HCEC 1CT (cell line): ENCODE measurements at places on chromosomes 13 and 19.

DNA sequence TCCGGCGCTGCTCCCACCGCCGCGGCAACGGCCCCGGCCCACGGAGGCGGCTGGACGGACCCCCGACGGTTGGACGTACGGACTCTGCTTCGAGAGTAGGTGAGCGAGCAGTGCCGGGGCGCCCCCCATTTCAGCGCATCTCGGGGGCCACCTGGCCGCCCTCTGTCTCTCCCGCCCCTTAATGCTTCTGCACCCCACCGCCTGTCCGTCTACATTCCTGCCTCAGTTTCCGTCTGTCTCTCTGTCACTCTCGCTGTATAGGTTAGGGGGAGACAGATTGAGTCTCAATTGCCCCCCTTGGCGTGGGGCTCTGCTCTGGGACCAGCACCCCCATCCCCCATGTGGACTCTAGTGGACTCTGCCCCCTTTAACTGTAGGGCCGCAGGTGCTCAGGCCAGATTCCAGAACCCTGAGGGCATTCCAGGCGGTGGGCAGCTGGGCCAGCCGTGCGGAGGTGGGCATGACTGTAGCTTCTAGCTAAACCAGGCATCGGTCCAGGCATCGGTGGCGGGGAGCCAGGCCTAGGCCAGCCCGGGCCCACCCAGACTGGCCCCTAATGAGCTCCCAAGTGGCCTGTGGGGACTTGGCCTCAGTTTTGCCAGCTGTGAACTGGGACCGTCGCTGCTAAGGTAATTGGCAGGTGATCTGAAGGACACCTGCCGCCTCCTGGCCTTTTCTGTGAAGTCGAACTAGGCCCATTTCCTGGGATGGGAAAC is 373 bp downstream of the TNFAIP8L1 start:
- DNase-seq, result no peak

GRCh38 chr13:71213252-71213821 is 653.7 kb downstream of the DACH1 start:
- DNase-seq, result no peak

DNA sequence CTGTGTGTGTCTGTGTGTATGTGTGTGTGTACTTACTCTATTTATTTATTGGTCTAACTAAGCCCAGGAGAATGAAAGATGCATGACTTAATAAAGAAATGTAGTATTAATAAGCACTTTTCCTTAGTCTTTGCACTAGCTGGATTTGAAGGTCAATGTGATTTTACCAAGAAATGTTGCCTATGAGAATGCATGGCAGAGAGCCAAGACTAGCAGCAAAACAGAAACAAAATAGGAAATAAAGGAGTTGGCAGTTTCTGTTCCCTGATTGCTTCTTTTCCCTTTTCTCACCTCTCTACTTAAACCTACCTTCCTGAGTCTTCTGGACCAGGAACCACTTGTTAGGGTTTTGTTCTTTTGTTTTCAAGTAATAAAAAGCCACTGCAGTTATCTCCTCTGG is 286.1 kb downstream of the KCTD12 start:
- DNase-seq, result no peak

DNA sequence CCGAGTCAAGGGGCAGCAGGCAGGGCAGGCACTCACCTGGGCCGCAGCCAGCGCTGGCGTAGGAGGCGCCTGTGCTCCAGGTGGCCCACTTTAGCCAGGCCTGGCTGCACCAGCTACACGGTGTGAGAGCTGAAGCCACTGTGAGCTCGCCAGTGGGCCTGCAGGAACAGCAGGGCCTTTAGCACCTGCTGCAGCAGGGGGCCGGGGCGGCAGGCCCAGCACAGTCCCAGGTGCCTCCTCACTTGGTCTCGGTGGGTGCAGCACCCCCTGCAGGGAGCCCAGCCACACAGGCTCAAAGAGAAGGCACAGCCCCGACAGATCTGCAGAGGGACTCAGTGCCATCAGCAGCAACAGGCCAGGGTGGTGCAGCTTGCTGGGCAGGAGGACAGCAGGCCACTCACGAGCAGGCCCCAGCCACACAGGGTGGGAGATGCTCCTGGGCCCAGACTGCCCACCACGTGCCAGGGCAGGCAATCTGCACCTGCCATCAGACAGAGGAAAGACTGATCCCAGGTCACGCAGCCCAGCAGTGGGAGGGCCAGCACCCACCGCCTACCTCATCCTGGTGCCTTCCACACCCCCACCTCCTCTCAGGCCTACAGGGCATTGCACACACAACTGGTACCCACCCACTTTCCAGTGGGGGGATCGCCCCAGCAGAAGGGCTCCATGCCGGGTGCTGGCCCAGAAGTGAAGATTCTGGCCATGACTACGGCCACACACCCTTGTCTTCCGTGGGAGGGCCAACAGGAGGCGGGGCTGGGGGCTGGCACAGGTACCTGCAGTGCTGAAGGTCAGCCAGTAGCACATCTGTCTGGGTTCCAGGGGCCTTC is 15.8 kb downstream of the ARHGAP33 start:
- DNase-seq, result no peak

GRCh38 chr19:3284759-3285646 is 60.5 kb downstream of the CELF5 start:
- DNase-seq, result peak; percentile 18

- no peak for DNase-seq
Measured at GRCh38 chr19:16258440-16258903, 60.8 kb downstream of the AP1M1 start.

- DNase-seq, result no peak
Measured at GRCh38 chr19:14370169-14370939, 10.9 kb upstream of the ADGRE5 start.

DNA sequence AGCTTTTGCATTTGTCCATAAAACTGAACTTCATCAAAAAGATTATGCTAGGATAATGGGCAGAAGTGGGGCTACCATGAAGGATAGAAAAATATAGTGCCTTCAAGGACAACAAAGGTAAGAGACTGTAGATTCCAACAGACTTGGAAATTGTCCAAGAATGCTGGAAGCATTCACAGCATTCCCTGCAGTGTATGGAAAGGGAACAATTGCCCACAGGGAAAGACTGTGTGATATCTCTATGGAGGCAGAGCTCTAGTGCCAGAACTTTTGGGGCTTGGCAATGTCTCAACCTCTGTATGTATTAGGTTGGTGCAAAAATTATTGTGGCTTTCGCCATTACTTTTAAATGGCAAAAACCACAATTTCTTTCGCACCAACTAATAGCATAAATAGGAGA is 1598.8 kb upstream of the MIR17HG start:
- no peak for DNase-seq

DNA sequence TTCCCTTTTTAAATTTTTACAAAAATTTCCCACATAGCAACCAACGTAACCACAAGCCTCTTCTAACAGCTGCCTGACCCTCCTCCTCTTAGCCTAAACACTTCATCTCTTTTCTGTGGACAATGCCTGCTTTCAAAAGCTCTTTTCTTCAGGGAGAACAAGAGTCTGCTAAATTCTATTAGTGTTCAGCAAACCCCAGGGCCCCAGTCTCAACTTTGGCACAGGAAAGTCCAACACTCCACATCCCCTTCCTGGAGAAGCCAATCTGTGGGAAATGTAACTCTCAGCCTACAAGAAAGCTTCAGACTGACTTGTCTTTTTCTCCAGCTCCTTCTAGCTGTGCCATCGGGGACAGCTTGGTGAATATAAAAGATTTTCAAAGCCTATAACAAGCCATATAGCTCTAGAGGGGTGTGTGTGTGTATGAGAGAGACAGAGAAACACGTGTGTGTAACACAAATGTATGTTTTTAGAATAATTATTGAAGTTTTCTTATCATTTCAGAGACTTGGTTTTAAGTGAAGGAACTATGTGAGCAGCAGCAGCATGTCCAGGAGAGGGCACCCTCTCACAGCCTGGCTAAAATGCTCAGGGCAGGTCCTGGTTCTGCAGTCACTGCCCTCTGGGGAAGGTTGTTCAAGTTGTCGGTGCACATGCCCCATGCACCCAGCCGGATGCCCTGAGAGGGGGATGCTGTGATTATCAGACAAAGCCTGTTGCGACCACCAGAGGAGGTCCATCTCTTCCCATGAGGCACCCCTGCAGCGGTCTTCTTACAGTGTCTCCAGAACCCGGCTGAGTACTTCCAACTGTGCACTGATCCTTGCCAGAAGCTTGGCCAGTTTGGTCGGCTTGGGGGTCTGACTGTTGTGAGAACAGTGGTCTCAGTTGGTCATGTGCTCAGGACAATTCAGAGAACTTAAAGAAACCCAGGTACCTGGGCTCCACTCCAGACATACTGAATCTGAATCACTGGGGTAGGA is 34.4 kb downstream of the CCDC70 start:
- peak; percentile 34 for DNase-seq

- DNase-seq, result peak; percentile 74
Measured at GRCh38 chr19:10019246-10019645, 6.0 kb downstream of the RDH8 start.

- DNase-seq, result no peak
Measured at GRCh38 chr13:112056284-112056727, 10.6 kb upstream of the SOX1 start.

- no peak for DNase-seq
Measured at GRCh38 chr19:52992109-52993004, 21.4 kb upstream of the ERVV-1 start.

DNA sequence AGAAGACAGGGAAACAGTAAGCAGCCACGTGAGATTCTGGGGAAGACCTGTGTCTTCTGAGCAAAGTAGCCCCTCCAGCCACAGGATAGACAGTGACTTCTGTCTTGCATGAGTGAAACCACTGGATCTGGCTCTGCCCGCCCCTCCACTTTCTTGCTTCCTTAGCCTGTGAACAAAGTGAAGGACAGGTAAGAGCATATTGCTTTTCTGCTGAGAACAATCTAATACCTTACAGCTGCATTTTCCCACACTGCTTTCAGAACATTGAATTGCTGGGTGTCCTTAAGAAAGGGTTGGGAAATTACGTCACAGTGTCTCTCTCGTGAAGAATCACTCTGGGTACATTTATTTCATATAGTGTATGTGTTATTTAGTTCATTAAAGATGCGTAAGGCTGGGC is 11.1 kb downstream of the SLC25A15 start:
- DNase-seq, result no peak

DNA sequence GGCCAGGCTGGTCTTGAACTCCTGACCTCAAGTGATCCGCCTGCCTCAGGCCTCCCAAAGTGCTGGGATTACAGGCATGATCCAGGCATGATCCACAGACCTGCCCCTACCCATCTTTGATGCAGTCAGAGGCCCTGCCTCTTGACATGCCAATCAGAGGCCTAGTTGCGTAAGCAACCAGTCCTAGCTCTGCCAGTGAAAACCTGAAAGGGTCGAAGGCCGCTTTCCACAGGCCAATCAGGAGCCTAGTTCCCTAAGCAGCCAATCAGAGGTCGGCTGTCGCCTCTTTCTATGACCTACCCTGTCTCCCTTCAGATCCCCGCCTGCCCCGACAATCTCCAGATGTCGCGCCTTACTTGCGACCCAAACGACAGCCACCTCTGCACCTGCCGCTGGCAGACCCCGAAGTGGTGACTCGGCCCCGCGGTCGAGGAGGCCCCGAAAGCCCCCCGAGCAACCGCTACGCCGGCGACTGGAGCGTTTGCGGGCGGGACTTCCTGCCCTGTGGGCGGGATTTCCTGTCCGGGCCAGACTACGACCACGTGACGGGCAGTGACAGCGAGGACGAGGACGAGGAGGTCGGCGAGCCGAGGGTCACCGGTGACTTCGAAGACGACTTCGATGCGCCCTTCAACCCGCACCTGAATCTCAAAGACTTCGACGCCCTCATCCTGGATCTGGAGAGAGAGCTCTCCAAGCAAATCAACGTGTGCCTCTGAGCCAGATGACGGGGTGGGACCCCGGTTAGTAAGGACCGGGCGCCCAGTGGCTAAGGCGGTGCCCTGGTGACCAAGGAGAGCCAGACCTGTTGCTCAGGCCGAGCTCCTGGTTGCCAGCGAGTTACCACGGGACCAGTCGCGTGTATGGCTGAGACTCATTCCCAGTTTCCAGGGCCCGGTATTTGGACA is 6.3 kb downstream of the SYDE1 start:
- no peak for DNase-seq

DNA sequence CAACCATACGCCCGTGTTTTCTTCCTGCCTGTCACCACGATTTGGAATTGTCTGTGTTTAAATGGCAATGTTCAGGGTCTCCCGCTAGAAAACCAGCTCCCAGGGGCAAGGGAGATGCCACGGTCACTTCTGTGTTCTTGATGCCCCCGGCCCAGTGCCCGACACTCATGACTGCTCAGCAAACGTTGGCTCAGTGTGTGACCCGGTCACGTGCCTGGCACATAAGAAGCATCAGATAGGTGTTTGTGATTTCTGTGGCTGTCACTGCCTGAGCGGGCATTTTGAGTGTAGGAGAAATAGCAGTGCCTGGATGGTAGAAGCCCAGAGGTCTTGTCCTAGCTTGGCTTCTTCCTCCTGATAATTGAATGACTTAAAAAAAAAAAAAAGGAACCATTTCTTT is 15.5 kb downstream of the HDGFL2 start:
- DNase-seq, result no peak

DNA sequence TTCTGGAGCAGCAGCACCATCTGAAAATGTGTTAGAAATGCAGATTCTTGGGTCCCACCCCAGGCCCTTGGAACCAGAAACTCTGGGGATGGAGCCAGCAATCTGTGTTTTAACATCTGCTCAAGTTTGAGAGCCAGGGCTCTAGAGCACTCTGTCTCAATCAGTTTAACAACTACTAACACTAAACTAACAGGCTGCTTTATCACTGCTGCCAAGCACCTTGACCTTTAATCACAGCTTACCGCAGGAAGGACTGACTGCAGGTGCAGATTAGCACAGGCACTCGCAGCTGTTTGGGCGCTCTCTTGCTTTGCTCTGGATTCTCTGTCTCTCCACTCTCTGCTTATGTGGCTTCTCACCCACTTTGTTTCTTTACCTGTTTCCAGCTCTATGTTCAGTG is 163.5 kb downstream of the MTUS2 start:
- no peak for DNase-seq
